Right lobe of liver (tissue), 6 donors: ENCODE measurements at places on chromosomes 4 and X. TPM values are rescaled to one million over a fixed set of nuclear protein-coding genes. Genes with fewer than 3 reads are reported as not detected.

Gene GLUD2
- 5.4 TPM for total RNA-seq

DNA sequence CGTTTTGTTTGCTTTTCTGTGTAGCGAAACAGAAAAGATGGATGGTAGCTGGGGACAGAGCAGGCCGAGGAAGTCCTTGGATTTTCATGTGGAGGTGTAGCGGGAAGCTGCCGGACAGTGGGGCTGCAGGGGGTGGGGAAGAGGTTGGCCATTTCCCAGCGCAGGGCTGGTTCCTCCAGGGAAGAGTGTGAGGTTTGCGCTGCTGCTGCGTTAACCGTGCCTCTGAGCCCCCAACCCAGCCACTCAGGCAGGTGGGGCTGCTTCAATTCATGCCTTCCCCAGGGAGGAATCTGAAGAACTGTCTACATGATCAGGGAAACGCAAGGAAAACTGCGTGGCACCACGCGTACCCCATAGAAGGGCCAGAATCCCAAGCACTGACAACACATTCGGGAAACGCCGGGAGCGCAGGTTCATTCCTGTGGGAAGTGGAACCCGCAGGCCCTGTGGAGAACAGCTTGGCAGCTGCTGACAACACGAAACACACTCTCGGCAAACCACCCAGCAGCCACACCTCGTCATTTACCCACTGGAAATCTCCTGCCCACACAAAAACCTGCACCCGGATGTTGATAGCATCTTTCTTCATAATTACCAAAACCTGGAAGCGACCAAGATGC lies 57.7 kb downstream of the PCGF3 start:
- DNase-seq, result no peak
- no peak overlapping the region for H3K27ac ChIP-seq
- no peak overlapping the region for H3K4me3 ChIP-seq
- H3K36me3 ChIP-seq, result peaks cover 3% of the 10 kb centered on the region

Gene MMAA
- 23.5 TPM for total RNA-seq

Gene TLL1
- 0.34 TPM for total RNA-seq

Gene KIT
- 0.81 TPM for total RNA-seq

DNA sequence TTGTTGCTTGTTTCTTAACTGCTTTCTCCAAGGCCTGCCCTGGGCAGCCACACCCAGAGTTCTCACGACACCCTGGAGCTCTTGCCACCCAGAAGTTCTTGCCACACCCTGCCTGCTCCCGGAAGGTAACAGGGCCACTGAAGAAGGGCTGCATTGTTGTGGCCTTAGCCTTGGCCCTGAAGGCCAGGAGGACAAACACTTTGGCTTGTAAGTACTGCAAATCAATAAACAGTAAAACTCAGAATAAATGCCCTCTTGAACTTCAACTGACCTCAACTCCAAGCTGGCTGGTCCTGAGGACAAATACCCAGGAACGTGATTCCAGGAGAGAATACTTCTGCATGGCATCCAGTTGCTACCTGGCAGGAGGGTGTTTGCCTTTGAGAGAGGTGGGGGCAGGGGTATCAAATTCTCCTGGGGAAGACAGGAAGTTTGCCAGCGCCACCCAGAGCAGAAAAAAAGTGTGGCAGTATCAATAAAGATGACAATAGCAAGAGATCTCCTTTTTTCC lies 54.1 kb downstream of the TLR10 start:
- H3K4me3 ChIP-seq, result no peak overlapping the region
- DNase-seq, result no peak
- H3K4me1 ChIP-seq, result no peaks in the 10 kb centered on the region
- H3K27ac ChIP-seq, result no peak overlapping the region
- H3K27me3 ChIP-seq, result no peaks in the 10 kb centered on the region
- H3K36me3 ChIP-seq, result no peaks in the 10 kb centered on the region

- H3K4me3 ChIP-seq, result no peak overlapping the region
- no peak overlapping the region for H3K27ac ChIP-seq
- no peaks in the 10 kb centered on the region for H3K27me3 ChIP-seq
These were observed 21.8 kb downstream of the NR3C2 start for GRCh38 chr4:148420397-148420796.

GRCh38 chrX:150256297-150256650 lies 106.8 kb upstream of the MAMLD1 start:
- H3K27me3 ChIP-seq, result no peaks in the 10 kb centered on the region
- no peaks in the 10 kb centered on the region for H3K36me3 ChIP-seq
- no peak overlapping the region for H3K4me3 ChIP-seq
- no peaks in the 10 kb centered on the region for H3K4me1 ChIP-seq
- H3K27ac ChIP-seq, result no peak overlapping the region

GRCh38 chr4:135274416-135274815 lies 1072.8 kb upstream of the PABPC4L start:
- H3K27ac ChIP-seq, result no peak overlapping the region
- no peaks in the 10 kb centered on the region for H3K36me3 ChIP-seq
- no peaks in the 10 kb centered on the region for H3K27me3 ChIP-seq
- no peak for DNase-seq
- no peaks in the 10 kb centered on the region for H3K4me1 ChIP-seq

DNA sequence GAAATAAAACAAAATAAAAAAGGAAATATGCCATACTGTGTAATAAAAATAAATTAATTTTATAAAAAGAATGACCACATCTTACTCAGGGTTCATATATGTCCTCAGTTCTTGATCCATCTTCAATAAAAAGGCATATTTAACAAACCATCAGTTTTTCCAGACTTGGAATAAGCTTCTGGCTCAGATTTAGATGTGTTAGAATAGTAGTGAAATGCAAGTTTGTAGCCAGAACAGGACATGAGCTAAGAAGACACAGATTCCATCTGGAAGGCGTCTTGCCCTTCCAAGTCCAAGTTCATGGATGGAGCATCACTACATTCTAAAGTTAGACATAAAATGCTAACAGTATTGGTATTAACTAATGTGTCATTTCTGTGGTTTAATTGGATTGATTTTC lies 10.3 kb upstream of the LSM6 start:
- DNase-seq, result no peak
- H3K36me3 ChIP-seq, result no peaks in the 10 kb centered on the region
- no peaks in the 10 kb centered on the region for H3K27me3 ChIP-seq
- no peaks in the 10 kb centered on the region for H3K4me1 ChIP-seq
- H3K27ac ChIP-seq, result no peak overlapping the region

Gene DCAF12L2
- total RNA-seq, result not detected

GRCh38 chr4:77072195-77072753 lies 3.5 kb downstream of the CCNI start:
- no peaks in the 10 kb centered on the region for H3K27me3 ChIP-seq
- no peak overlapping the region for H3K4me3 ChIP-seq

DNA sequence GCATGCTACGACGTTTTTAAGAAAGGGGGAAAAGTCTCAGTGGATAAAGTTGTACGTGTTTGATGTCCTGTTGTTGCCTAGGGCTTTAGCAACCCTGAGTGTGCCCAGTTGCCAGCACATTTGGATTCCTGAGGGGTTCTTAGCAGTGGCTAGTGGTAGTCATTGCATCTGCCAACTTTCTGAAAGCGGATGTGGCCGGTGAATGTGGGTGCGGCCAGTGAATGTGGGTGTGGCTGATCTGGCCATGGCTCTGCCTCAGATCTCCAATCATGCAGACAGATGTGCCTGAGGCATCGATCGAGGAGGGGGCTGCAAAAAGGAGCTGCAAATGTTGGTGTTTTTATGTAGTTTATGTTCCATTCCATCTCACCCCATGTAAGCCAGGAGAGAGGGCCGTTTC lies 41.5 kb upstream of the FAT1 start:
- H3K27me3 ChIP-seq, result no peaks in the 10 kb centered on the region
- H3K4me3 ChIP-seq, result no peak overlapping the region
- H3K36me3 ChIP-seq, result no peaks in the 10 kb centered on the region
- H3K4me1 ChIP-seq, result no peaks in the 10 kb centered on the region
- H3K27ac ChIP-seq, result peak overlapping the region; percentile 52

GRCh38 chrX:100652266-100652665 lies 8.3 kb downstream of the SRPX2 start:
- H3K4me1 ChIP-seq, result peaks cover 17% of the 10 kb centered on the region
- H3K27ac ChIP-seq, result no peak overlapping the region
- H3K4me3 ChIP-seq, result no peak overlapping the region
- H3K36me3 ChIP-seq, result no peaks in the 10 kb centered on the region
- no peaks in the 10 kb centered on the region for H3K27me3 ChIP-seq

Gene TRIM60
- not detected for total RNA-seq

- H3K4me1 ChIP-seq, result no peaks in the 10 kb centered on the region
- H3K27ac ChIP-seq, result no peak overlapping the region
These were observed 10.1 kb downstream of the GSX2 start for GRCh38 chr4:54110019-54110416.

Gene SSX1
- not detected for total RNA-seq

- no peak overlapping the region for H3K4me3 ChIP-seq
- H3K27ac ChIP-seq, result no peak overlapping the region
- no peak for DNase-seq
- H3K4me1 ChIP-seq, result no peaks in the 10 kb centered on the region
- H3K27me3 ChIP-seq, result no peaks in the 10 kb centered on the region
These were observed 178.4 kb downstream of the ANKRD50 start for GRCh38 chr4:124534131-124534530.

- no peaks in the 10 kb centered on the region for H3K4me1 ChIP-seq
- H3K27ac ChIP-seq, result no peak overlapping the region
- H3K36me3 ChIP-seq, result no peaks in the 10 kb centered on the region
These were observed 343 bp downstream of the DACH2 start for GRCh38 chrX:86148594-86148993.

Gene SPIN4
- 1.6 TPM for total RNA-seq

- H3K36me3 ChIP-seq, result no peaks in the 10 kb centered on the region
- no peaks in the 10 kb centered on the region for H3K4me1 ChIP-seq
- no peaks in the 10 kb centered on the region for H3K27me3 ChIP-seq
These were observed 15.1 kb upstream of the REPS2 start for GRCh38 chrX:16931371-16931770.

Gene CLCN4
- total RNA-seq, result 3.8 TPM

DNA sequence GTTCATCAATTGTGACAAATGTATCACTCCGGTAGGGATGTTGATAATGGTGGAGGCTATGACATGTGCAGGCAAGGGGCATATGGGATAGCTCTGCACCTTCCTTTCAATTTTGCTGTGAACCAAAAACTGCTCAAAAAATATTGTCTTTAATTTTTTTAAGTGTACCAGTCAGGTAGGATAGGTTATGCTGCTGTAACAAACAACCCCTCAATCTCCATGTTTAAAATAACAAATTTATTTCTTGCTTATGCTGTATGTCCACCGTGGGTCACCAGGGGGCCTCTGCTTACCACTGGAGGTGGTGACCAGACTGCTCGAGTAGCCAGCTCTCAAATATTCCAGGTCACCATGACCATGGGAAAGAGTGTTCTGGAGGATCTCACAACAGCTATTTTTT lies 23.4 kb upstream of the MSX1 start:
- H3K4me1 ChIP-seq, result no peaks in the 10 kb centered on the region
- H3K4me3 ChIP-seq, result no peak overlapping the region
- no peaks in the 10 kb centered on the region for H3K36me3 ChIP-seq
- no peak for DNase-seq
- H3K27me3 ChIP-seq, result no peaks in the 10 kb centered on the region
- no peak overlapping the region for H3K27ac ChIP-seq

DNA sequence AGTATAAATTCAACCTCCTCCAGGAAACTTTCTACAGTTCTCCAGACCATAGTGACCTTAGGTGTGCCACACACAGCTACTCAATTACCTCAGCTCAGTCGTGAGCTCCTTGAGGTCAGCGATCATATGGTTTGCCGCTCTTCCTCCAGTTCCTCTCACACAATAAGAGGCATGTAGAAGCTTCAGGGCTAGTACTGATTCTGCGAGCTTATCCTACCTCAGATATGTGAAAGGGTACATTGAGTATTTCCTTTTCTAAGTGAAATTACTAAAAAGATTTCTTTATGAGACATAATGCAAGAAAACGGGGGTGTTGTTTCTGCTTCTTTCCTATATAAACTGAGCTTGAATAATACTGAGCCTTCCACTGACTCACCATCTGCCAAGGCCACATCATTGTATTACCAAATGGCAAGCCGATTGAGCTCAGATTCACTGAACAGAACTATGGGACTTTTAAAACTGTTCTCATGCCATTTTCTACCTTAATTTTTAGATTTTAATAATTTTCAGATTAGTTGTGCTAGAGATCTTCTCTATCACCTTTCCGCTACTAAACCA lies 183.1 kb downstream of the HS6ST2 start:
- no peak for DNase-seq
- no peaks in the 10 kb centered on the region for H3K27me3 ChIP-seq
- H3K4me3 ChIP-seq, result no peak overlapping the region
- no peaks in the 10 kb centered on the region for H3K36me3 ChIP-seq
- no peak overlapping the region for H3K27ac ChIP-seq
- H3K4me1 ChIP-seq, result no peaks in the 10 kb centered on the region

GRCh38 chr4:68865188-68865638 lies 49.4 kb downstream of the UGT2B10 start:
- no peak for DNase-seq
- H3K4me1 ChIP-seq, result no peaks in the 10 kb centered on the region
- H3K27me3 ChIP-seq, result no peaks in the 10 kb centered on the region
- H3K27ac ChIP-seq, result no peak overlapping the region

- H3K4me3 ChIP-seq, result no peak overlapping the region
- H3K4me1 ChIP-seq, result no peaks in the 10 kb centered on the region
- no peak for DNase-seq
- H3K27me3 ChIP-seq, result no peaks in the 10 kb centered on the region
- no peaks in the 10 kb centered on the region for H3K36me3 ChIP-seq
- H3K27ac ChIP-seq, result no peak overlapping the region
These were observed 89.2 kb downstream of the TMEM144 start for GRCh38 chr4:158299459-158300007.

Gene TLR2
- total RNA-seq, result 11.1 TPM

DNA sequence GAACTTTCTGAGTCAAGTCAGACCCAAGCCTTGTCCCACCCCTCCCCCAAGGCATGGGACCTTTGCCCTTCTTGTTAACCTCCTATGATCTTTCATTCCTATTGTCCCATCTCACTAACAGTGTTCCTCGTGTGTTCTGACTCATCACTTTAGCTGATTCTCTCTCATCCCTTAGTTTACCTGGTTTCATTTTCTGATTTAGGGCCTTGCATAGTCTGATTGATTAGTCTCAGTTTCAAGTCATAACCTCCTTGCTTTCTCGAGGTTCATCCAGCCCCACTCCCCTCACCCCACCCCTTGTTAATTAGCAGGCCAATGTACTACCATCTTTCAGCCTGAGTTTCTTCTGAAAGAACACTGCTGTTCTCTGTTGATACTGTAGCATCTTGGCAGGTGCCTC lies 517.4 kb downstream of the RPA4 start:
- no peaks in the 10 kb centered on the region for H3K27me3 ChIP-seq
- no peak overlapping the region for H3K4me3 ChIP-seq
- H3K27ac ChIP-seq, result no peak overlapping the region
- no peaks in the 10 kb centered on the region for H3K36me3 ChIP-seq
- no peaks in the 10 kb centered on the region for H3K4me1 ChIP-seq
- DNase-seq, result no peak

- no peaks in the 10 kb centered on the region for H3K4me1 ChIP-seq
- H3K36me3 ChIP-seq, result no peaks in the 10 kb centered on the region
- no peak overlapping the region for H3K27ac ChIP-seq
- no peak for DNase-seq
- H3K4me3 ChIP-seq, result no peak overlapping the region
These were observed 354.3 kb downstream of the GPAT3 start for GRCh38 chr4:83890231-83890630.
